GM12892 (cell line): ENCODE measurements at places on chromosomes 7 and 10.

DNA sequence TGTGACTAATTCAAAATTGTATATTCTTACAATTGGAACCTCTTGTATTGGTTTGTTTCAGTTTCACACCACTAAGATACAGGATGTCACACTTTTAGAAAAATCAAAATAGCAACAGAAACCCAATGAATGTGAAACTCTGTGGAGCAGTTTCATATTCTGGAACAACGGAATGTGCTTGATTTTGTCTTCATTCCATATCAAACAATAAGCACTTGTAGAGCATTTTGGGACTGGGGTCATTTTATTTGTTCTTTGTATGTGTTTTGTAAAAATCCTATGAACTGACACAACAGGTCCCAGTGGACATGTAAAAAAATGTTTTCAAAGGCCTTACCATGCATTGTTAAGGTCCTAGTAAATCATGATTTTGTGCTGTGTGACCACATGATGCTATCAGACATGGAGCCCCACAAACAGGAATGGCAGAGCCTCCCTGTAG is 123.1 kb downstream of the DKK1 start:
- no peak for DNase-seq

DNA sequence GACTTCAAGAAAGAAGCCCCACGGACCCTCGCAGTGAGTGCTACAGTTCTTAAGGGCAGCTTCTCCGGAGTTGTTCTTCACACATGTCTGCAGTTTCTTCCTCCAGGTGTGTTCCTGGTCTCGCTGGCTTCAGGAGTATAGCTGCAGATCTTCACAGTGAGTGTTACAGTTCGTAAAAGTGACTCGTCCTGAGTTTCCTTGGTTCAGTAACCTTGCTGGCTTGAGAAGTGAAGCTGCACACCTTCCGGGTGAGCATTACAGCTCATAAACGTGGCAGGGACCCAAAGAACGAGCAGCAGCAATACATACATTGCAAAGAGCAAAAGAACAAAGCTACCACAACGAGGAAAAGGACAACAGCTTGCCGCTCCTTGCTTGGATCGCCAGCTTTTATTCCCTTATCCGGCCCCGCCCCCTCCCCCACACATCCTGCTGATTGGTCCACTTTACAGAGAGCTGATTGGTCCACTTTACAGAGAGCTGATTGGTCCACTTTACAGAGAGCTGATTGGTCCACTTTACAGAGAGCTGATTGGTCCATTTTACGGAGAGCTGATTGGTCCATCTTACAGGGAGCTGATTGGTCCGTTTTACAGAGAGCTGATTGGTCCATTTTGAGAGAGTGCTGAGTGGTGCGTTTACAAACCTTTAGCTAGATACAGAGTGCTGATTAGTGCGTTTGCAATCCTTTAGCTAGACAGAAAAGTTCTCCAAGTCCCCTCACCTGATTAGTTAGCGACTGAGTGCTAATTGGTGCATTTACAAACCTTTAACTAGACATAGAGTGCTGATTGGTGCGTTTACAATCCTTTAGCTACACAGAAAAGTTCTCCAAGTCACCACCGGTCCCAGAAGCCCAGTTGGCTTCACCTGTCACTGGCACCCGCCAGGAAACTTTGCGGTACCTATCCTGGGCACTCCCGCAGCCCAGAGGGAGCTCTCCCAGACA is 165.3 kb downstream of the AGMO start:
- no peak for DNase-seq

GRCh38 chr7:131861620-131862346 is 305.4 kb upstream of the PODXL start:
- no peak for DNase-seq

DNA sequence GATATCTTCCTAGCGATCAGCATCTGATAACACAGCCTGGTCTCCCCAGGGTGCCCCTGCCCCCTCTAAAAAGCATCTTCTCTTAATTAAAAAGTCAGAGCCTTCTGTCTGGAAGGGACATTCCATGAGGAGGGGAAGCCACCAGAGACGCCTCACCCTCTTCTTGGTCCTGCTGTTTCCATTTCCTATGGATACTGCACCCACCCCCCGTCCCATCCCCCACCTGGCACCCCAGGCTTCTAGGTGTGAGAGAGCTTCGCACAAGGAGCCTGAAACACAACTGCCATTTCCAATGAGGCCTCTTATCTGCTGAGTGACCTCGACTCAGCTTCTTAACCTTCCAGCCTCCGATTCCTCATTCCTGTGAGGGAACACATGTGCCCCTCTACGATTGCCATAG is 51.4 kb downstream of the COL13A1 start:
- no peak for DNase-seq

DNA sequence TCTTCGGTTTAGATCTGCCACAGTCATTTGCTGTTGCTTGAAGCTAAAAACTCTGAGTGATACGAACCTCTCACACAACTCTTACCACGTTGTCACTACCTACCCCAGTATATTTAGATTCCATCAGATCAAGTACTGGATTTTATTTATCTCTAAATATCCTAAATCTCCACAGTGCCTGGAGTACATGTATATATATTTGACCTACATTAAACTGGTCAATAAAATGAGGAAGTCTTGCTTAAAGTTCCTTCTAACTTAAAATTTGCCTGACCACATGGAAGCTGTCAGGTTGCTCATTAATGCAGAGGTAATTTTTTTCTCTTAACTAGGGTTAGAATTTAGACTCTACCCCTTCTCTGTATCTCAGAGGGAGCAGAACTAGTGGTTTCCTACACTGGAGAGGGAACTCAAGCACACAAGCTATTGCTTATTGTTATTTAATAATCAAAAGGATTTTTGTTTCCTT is 3.1 kb upstream of the MACC1 start:
- no peak for DNase-seq

DNA sequence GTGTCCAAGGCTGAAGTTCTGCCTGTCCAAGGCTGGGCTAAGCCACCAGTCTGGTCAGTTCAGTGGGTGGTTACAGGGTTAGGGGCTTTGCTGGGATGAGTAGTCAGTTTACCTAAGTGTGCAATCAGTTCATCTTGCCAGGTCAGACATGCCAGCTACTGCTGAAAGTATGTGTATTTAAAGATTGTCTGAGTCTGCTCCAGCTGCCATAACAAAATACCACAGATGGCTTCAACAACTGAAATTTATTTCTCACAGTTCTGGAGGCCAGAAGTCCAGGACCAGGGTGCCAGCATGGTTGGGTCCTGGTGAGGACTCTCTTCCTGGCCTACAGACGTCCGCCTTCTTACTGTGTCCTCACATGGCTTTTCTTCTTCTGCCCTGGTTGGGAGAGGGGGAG is 52.4 kb upstream of the TNS3 start:
- DNase-seq, result no peak

DNA sequence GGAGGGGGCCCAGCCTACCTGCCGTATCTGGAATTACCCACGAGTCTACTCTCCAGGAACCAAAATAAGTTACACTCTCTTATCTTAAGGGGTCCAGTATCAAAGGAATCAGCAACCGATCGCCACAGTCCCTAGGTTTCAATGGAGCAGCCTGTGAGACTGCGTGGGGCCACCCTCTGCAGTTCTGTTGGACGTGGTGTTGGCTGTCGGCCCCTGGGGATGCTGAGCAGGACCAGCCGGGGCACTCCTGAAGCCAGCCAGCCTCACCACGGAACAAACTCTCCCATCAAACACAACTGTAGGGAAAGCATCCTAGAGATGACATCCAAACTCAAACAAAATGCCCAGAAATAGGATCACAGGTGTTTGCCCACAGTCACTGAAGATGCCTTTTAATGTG is 25.5 kb upstream of the ABLIM1 start:
- no peak for DNase-seq

GRCh38 chr10:76091926-76092325 is 660.5 kb downstream of the LRMDA start:
- no peak for DNase-seq

DNA sequence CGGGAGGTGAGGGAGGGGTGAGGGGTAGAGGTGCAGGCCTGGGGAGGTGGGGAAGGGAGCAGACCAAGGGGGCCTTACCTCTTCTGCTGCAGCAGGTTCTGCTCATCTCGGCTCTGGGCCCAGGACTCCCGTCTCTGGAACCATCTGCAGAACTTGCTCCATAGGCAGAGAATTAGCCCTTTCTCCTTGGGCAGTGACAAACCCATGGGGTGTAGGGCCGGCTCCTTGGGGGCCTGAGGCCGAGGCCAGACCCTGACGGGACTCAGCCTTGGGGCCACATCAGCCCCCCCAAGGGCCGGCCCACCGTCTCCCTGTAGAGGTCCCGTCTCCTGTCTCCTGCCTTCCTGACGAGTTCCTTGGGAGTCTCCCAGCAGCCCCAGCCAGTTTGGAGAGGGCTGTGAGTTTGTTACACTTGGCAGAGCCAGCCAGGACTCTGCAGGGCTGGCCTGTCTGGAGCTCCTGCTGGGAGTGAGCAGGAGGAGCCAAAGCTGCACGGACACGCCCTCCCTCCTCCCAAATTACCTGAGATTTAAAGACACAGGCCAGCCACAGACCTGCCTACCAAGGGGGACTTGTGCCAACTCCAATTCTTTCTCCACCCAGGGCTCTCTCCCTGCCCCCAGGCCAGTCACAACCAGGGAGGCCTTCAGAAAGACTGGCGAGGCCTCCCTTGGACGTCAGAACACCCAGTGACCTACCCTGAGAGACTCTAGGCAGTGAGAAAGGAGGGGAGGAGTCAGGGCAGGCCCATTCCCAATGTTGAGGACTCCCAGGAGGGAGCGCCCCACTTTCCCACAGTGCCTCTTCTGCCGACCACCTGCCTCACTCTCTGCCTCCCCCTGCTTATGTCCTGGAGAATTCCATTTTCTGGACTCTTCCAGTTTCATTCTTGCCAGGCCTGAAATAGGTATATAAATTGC is at the start of gene TRPV6:
TRPV6 (minus strand) TSS at position 435 of the 920 bp plus-strand sequence.
- DNase-seq, result no peak

DNA sequence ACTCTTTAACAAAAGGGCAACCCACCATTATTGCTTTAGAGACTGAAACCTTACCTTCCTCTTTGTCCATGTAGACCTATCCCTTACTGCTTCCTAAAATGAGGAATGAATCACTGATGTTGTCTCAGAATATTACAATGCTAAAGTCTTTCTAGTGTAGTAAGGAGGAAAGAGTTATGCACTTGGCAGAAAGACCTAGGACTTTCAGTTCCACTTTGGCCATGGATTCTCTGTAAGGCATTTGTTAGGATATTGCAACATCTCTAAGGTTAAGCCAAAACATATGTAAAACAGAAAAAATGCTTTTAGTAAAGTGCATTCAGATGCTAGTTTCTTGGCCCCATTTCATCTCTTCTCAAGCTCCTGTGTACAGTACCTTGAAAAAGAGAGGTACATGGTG is 230.9 kb downstream of the PARD3 start:
- no peak for DNase-seq
